ENCODE measurements at places on chromosomes 7 and 10. TPM values are rescaled to one million over a fixed set of nuclear protein-coding genes. Genes with fewer than 3 reads are reported as not detected.

PLXDC2 gene
- not detected for polyA plus RNA-seq

CALHM1 gene
- polyA plus RNA-seq, result not detected

AKR1C4 gene
- polyA plus RNA-seq, result not detected

HOXA5 gene
- polyA plus RNA-seq, result not detected

LRRN3 gene
- polyA plus RNA-seq, result 1.3 TPM

Measured in CD4-positive, CD25-positive, alpha-beta regulatory T cell (primary cell).